ENCODE measurements at places on chromosomes 16 and 17. TPM values are rescaled to one million over a fixed set of nuclear protein-coding genes. Genes with fewer than 3 reads are reported as not detected.

GRCh38 chr17:17911001-17911613, 61.1 kb downstream of the TOM1L2 start:
- DNase-seq = no peak

GRCh38 chr17:40850293-40850972, 16.6 kb downstream of the KRT12 start:
- DNase-seq = no peak

- DNase-seq = no peak
Measured at GRCh38 chr17:9956474-9957131, 51.5 kb upstream of the RCVRN start.

DNA sequence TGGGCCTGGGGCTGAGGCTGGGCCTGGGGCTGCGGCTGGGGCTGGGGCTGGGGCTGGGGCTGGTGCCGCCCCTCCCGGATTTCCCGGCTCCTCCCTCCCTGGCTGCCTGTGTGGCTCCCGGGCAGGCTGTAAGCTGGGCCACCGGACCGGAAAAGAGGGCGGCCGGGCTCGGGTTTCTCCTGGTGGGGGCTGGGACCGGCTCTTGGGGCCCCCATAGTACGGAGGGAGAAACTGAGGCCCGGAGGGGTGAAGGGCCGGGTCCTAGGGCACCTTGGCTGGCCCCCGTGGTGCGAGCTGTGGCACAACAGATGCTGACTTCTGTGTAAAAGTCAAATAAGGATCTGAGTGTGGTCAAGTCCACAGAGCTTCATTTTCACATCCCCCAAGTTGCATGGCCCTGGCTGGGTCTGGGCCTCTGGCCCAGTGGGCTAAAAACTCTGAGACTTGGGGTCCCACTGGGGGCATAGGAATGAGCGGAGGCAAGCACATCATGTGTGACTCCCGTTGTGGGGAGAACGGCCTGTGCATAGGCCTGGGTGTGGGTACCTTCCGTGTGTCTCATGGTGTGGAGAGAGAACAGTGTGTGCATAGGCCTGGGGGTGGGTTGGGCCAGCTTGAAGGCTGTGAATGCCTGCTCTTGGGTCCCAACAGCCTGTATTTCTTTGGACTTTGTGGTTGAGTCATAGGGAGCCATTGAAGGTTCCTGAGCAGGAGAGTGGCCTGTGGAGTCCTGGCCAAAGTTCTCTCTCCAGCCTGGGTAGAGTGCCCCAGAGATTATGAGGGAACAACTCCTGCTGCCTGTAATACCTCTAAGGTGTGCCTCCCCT, 123.9 kb upstream of the CIBAR2 start:
- DNase-seq = no peak

DNA sequence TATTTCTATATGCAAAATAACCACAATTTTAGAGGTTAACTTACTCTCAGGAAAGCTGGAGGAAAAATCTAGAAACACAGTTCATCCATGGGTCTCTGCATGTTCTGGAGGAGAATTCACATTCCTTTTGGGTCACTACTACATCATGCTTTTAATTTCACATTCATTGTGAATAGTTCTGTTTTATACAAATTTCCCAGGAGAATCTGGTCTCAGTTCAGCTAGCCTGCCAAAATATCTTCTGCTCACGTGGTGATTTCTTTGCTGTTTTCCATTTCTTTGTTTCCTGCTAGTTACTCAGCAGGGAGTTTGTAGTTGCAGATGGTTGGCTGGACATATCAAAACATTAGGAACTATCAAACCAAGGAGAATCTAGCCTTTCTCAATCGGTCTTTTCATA, at the start of gene ABCA9:
Gene ABCA9, minus strand, starts transcription at position 106 of the 400 bp plus-strand sequence. CDS start 9,801 bp downstream, outside the sequence.
- no peak for DNase-seq

- no peak for DNase-seq
Measured at GRCh38 chr16:17470908-17471718, at the start of gene XYLT1. Gene XYLT1 (minus strand): TSS chr16:17470960. CDS start chr16:17470796, 164 bp downstream.

HOXB2 gene
- 2.0 TPM for total RNA-seq

GRCh38 chr17:82231562-82232321, 2.9 kb downstream of the SLC16A3 start:
- no peak for DNase-seq

DNA sequence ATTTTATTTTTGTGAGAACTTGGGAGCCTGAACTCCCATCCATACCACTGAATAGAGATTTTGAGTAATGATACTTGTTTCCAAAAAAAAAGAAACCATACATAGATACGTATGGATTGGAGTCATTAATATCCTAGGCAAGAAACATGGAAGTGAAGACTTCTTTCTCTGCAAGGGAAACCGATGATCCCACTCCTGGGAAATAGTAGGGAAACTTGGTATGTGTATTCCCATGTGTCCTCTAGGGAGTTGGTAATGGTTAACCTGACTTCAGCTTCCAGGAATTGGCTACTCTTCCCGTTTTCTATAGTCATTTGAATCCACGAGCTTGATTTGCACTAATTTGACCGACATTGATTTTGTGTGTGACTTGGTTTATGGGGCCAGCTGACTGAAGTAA, 5.4 kb downstream of the FUS start:
- no peak for DNase-seq

DNA sequence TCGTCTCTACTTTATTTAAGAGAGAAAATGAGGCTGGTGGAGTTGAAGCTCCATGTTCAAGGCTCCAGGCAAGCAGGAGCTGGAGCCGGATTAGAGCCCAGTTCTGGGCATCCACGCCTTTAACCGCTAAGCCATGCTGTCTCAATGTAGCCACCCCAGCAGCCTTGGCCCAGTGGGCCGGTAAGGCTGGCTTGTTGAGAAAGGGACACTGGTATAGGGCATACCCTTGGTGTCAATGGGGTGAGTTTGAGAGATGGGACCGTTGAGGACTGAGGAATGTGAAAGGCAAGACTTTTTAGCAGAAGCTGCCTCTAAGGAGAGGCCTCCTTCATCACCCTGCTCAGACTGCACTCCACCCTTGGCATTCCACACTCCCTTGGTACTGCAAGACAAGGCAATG, 147.4 kb downstream of the CYLD start:
- no peak for DNase-seq

DNA sequence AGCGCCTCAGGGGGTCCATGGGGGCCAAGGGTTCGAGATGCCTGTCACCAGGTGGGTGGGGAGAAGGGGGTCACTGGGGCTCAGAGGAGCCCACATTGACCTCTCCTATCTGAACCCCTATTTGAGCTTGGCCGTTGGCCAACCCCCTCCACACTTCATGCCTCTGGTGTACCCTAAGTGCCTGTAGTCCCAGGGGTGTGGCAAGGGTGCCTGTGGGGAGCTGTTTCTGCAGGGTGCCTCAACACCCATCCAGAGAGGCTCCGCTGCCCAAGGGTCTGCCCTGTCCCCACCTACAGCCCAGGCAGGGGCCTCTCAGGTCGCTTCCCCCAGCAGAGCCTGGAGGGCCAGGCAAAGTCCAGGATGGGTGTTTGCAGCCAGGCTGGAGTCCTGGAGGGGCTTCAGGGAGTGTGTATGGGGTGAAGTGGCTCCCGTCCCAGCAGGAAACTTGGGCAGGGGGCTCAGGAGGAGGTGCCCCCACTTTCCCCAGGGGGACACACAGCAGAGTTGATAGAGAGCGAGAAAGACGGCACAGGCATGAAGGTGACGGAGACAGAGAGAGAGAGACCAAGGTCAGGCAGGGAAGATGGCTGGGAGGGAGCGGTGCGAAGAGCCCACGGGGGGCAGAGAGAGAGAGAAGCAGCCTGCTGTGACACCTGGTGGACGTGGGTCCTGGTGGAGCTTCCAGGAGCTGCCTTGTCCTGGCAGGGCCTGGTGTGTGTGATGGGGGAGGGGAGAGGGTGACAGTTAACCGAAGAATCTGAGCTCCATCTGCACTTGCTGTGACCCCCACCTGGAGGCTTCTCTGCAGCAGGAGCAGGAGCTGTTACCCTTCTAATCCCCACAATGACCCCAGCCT, at the start of gene SEPTIN12:
Gene SEPTIN12, minus strand, starts transcription at position 719 of the 856 bp plus-strand sequence. Its CDS starts 700 bp downstream, at position 19.
- no peak for DNase-seq

- no peak for DNase-seq
Measured at GRCh38 chr16:21167929-21168602, 9.6 kb downstream of the LDAF1 start.

- no peak for DNase-seq
Measured at GRCh38 chr16:56551796-56552738, 12.8 kb upstream of the MT4 start.

DNA sequence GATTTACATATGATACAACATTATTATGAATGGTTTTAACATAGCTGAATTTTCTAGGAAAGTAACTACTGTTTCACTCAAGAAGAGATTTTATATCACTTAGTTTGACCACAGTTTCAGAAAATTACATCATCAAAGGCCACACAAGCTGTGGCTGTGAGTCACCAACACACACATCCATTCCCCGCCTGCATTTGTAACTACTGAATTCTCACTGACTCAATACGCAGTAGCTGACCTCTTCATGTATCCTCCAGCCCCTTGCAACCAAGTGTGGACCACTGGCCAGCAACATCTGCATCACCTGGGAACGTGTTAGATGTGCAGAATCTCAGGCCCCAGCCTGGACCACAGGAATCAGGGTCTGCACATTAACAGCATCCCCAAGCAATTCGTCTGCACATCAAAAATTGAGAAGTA, 197.6 kb downstream of the XYLT1 start:
- DNase-seq = peak; percentile 69

PRR11 gene
- total RNA-seq = 86.7 TPM

DNA sequence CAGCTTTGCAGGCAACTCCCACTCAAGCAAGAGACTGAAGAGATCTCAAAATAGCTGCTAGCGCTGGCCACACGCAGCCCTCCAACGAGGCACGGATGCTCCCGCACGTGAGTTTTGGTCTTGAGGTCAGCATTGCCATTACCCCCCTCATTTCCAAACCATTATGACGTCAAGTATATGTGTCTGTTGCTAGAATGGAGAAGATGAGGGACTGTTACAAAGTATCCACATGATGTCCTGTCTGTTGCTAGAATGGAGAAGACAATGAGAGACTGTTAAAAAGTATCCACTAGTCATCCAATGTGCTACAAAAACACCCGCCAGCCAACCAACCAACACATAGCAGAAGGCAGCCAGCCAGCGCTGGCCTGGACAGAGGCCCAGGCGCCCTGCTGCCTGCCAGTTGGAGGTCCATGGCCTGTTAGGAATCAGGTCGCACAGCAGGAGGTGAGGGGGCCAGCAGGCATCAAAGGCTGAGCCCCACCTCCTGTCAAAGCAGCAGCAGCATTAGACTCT, 24.8 kb downstream of the KLHDC4 start:
- DNase-seq = no peak

DNA sequence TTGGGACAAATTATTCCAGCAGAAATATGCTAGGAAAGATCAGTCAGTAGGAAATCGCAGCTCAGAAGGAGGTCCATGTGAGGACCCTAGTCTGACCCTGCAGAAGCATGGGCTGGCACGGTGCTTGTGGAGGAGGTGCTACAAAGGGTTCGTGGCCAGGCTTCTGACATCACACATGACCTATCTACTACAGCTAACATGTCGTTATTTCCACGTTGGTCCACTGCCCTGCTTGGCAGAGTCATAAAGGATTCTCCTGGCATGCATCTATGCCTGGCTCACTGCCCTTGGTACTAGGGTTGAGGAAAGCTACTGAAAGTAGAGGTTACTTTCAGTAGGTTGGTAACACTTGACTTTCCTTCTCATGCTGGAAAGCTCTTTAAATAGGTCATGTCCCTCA, 118.1 kb upstream of the SHISA6 start:
- no peak for DNase-seq

DNA sequence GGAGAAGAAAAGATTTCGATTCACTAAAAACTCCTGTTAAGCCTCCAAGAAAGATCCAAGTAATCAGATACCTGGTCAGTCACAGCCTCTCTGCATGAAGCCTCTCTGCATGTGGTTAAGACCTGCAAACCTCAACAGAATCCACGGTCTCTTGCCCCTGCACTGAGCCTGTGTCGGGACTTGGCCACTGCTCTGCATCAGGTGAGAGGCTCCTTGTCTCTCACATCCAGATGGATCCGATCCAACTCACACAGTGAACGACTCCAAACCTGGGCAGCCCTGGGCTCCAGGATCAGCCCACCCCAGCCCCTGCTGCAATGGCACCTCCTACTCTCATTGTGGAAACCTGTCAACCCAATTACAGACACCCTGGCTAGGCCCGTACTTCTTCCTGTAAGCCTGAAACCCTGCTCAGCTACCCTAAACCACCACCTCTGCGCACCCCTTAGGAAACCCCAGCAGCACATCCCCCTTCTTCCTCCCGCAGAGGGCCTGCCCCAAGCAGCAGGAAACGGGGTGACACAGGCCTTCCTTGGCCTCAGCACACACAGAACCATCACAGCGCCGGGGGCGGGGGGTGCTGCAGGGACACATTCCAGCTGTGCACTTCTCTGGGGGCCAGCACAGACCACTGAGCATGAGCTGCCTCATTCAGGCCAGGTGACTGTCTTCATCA, 129.5 kb downstream of the ANKRD11 start:
- no peak for DNase-seq

All from HCT116 (cell line).